Heart right ventricle (tissue), 16 donors: ENCODE measurements at places on chromosomes 5 and 9. TPM values are rescaled to one million over a fixed set of nuclear protein-coding genes. Genes with fewer than 3 reads are reported as not detected.

GRCh38 chr5:1540166-1540565, 16.4 kb upstream of the LPCAT1 start:
- no peak for DNase-seq
- no peak overlapping the region for H3K27ac ChIP-seq
- no peaks in the 10 kb centered on the region for H3K27me3 ChIP-seq
- H3K36me3 ChIP-seq: no peaks in the 10 kb centered on the region

DNA sequence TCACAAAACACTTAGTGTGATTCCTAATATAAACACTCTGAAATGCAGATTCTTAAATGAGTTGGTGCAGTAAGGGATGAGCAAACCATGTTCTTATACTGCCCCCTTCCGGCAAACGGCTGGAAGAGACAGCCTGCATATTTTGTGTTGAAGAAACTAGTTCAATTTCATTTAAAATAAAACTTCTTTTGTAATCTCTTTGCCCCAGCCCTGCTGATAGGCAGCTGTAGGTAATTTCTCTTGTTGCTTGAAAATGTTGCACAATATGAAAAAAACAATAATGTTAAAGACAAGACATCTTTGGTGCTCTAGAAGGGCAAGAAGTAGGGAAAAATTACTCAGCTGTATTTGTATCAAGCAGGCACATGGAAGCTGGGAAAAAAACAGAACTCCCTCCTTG, 89.7 kb upstream of the CCNG1 start:
- H3K4me3 ChIP-seq: no peak overlapping the region
- DNase-seq: peak; percentile 35
- no peak overlapping the region for H3K27ac ChIP-seq
- no peaks in the 10 kb centered on the region for H3K27me3 ChIP-seq
- no peaks in the 10 kb centered on the region for H3K4me1 ChIP-seq
- H3K36me3 ChIP-seq: no peaks in the 10 kb centered on the region

- H3K4me1 ChIP-seq: no peaks in the 10 kb centered on the region
- H3K4me3 ChIP-seq: no peak overlapping the region
- no peak overlapping the region for H3K27ac ChIP-seq
- no peaks in the 10 kb centered on the region for H3K27me3 ChIP-seq
- DNase-seq: no peak
Measured at GRCh38 chr5:173845321-173845720, 42.8 kb upstream of the CPEB4 start.

GNA14 gene
- total RNA-seq: 1.9 TPM

- no peak overlapping the region for H3K27ac ChIP-seq
- H3K36me3 ChIP-seq: no peaks in the 10 kb centered on the region
- H3K27me3 ChIP-seq: no peaks in the 10 kb centered on the region
- DNase-seq: no peak
- peaks cover 17% of the 10 kb centered on the region for H3K4me1 ChIP-seq
Measured at GRCh38 chr5:171435908-171436307, 16.5 kb downstream of the FGF18 start.

PLPP6 gene
- total RNA-seq: 2.8 TPM

GRCh38 chr5:8824371-8824770, 721.5 kb downstream of the SEMA5A start:
- H3K4me1 ChIP-seq: no peaks in the 10 kb centered on the region
- H3K4me3 ChIP-seq: no peak overlapping the region
- H3K27ac ChIP-seq: no peak overlapping the region
- no peak for DNase-seq
- no peaks in the 10 kb centered on the region for H3K27me3 ChIP-seq
